ENCODE measurements at places on chromosomes 3 and 15.

DNA sequence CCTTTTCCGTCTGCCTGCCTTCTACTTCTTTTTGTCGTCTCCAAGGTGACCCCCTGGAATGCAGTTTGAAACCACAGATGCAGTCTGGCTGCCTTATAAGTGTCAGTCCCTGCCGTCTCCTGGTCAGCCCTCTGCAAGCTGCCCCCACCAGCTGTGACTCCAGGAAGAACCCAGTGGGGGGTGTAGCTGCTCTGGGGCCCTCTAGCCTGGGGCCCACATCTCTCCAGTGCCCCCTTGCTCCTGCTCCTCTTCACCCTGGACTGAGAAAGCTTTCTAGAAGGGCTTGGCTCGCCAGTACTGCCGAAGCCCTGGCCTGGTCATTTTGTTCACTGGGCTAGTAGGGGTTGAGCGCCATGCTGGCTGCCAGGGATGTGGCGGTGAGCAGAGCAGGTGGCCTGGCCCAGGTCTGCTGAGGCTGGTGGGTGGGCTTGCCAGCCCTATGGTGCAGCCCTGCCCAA lies 21.3 kb downstream of the SYNM start:
- DNase-seq = no peak

GRCh38 chr15:45635191-45635638 lies 386 bp downstream of the SQOR start:
- no peak for DNase-seq

DNA sequence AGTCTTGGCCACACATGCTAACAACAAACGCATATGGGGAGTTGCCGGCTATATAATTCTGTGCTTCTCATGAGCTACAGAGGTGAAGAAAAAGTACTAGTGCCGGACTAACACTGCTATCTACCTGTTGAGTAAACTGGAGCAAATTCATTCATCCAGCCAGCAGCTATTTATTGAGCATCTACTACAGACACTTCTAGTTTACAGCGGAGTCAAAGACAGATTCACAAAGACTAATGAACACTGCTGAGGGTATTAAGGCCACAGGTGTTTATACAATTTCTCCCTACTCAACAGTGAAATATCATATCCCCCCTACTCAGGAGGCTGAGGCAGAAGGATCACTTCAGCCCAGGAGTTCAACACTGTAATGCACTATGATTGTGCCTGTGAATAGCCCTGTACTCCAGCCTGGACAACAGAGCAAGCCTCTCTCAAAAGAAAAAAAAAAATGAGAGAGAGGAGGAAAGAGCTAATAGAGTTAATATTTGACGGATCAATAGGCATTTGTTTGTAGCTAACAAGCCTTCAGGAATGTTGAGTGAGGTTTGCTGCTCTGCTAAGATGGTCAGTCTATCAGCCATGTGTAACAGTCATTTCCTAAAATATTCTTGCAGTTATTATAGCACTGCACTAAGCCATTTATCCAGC lies 17.8 kb downstream of the ADCY5 start:
- DNase-seq = no peak

DNA sequence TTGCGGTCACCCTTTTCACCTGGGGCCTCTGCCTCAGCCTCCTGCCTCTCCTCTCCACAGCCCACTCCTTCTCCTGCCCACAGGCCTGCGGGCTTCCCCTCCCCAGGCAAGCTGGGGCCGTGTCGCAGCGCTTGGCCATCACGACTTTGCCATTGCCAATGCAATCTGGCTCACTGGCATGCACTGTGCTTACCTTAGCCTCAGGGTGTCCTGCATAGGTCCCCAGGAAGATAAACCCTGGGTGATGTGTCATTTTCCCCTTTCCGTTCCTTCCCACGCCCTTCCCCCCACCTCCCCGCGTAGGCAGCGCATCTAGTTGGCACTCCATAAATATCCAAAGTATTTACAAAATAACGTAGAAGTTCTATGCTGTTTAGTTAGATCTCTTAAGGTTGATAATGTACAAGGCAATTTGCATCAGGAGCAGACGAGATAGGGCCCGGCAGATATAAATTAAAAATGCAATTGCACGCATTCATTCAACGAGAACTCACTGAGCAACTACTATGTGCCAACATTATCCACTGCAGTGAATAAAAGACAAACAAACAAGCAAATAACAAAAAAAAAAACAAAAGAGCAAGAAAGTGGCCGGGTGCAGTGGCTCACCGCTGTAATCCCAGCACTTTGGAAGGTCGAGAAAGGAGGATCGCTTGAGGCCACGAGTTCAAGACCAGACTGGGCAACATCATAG lies 973 bp upstream of the COPG1 start:
- DNase-seq = no peak

GRCh38 chr3:22225161-22225560 lies 474.2 kb upstream of the ZNF385D start:
- DNase-seq = no peak

DNA sequence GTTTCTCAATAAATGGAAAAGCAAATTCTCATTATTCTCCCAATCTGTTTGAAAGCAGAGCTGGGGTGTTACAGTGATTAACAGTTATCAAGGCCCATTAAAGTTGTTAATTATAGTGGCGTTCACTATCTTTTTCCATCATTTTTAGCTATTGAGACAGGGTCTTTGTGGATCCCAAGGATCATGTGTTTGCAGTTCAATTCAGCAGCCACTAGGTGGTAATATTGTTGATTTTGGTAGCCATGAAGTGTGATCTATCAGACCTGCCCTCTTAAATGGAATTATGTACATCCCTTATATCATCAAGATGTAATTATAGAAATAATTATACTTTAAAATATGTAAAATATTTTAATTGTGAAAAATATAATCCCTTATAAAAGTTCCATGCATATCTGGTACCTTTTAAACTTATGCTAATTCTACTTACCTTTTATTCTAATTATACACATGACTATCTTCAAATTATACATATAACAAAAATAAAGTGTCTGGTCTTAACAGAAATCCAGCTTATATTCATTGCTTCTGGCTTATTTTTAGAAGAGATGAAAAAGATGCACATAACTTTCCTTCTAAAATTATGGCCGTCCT lies 126.4 kb downstream of the GREM1 start:
- peak; percentile 60 for DNase-seq

DNA sequence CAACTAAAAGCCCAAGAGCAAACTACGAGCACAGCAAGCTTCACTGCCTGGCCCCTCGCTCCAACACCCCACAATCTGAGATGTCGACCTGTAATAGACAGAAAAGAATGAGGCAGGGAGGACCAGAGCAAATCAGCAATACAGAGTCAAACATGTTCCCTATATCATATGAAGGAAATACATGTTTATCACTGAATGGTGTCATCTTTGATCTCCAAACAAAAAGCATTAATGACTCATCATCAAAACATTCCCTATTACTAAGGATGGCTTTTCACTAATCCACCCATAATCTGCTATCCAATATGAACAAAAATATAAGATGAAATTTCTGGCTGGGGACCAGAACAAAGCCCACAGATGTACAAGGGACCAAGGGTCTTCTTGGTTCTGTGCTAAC lies 34.7 kb downstream of the MYO5A start:
- no peak for DNase-seq

- DNase-seq = no peak
Observed at GRCh38 chr3:150177673-150178381, 207.1 kb upstream of the PFN2 start.
